WTC11 (cell line): ENCODE measurements at places on chromosomes 4 and X. TPM values are rescaled to one million over a fixed set of nuclear protein-coding genes. Genes with fewer than 3 reads are reported as not detected.
A peak's percentile ranks its signal among the peaks of the same experiment; 100 is the strongest.

CEP44 gene
- total RNA-seq = 17.9 to 21.6 TPM (median 19.8 TPM) in 3 replicates

PRRG1 gene
- total RNA-seq = 6.7 to 8.1 TPM (median 7.1 TPM) in 3 replicates

CLGN gene
- 2.3 to 3.4 TPM (median 3.0 TPM) in 3 replicates for total RNA-seq

STOX2 gene
- total RNA-seq = 23.1 to 31.6 TPM (median 24.9 TPM) in 3 replicates

RNF128 gene
- 0.99 to 1.1 TPM (median 1.0 TPM) in 3 replicates for total RNA-seq

C4orf36 gene
- total RNA-seq = 0.73 to 1.5 TPM (median 0.79 TPM) in 3 replicates

FGD1 gene
- 32.8 to 36.3 TPM (median 33.7 TPM) in 3 replicates for total RNA-seq

FAT1 gene
- 155 to 172 TPM (median 162 TPM) in 3 replicates for total RNA-seq

TKTL2 gene
- total RNA-seq = not detected in 3 replicates

- H3K4me3 ChIP-seq = no peak overlapping the region
- H3K4me1 ChIP-seq = peaks cover 14% of the 10 kb centered on the region
- H3K27ac ChIP-seq = no peak overlapping the region
- no peak for DNase-seq
- H3K36me3 ChIP-seq = no peaks in the 10 kb centered on the region
Measured at GRCh38 chr4:79597266-79597665, 189.2 kb upstream of the GK2 start.

DNA sequence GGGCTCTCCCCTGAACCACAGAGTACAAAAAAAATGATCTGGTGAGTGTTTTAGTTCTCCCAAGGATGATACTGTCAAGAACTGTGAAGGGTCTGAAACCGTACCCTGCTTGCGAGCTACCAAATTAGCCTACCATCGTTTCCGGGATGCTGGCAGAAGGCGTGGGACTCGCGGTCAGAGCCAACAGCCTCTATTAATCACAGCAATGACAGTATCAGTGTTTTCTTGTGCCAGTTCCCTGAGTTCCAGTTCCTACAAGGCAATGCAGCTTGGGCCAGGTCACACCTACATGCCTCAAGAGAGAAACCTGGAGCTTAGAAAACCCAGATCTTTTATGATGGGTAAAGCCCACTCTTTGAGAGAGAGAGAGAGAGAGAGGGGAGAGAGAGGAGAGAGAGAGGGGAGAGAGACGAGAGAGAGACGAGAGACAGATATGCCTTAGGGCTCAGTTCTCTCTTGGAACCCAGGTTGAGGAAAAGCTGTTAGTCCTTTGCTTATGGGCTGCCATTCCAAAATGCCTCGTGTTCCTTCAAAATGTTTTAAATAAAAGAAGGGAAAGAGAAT is 327.8 kb downstream of the ARHGAP10 start:
- H3K27me3 ChIP-seq = no peaks in the 10 kb centered on the region
- DNase-seq = no peak
- H3K4me3 ChIP-seq = no peak overlapping the region
- H3K4me1 ChIP-seq = peaks cover 36% of the 10 kb centered on the region

- no peak for DNase-seq
- no peak overlapping the region for H3K27ac ChIP-seq
- H3K36me3 ChIP-seq = no peaks in the 10 kb centered on the region
- H3K27me3 ChIP-seq = no peaks in the 10 kb centered on the region
- H3K4me3 ChIP-seq = no peak overlapping the region
Measured at GRCh38 chr4:82499738-82500434, 61.9 kb downstream of the TMEM150C start.

DNA sequence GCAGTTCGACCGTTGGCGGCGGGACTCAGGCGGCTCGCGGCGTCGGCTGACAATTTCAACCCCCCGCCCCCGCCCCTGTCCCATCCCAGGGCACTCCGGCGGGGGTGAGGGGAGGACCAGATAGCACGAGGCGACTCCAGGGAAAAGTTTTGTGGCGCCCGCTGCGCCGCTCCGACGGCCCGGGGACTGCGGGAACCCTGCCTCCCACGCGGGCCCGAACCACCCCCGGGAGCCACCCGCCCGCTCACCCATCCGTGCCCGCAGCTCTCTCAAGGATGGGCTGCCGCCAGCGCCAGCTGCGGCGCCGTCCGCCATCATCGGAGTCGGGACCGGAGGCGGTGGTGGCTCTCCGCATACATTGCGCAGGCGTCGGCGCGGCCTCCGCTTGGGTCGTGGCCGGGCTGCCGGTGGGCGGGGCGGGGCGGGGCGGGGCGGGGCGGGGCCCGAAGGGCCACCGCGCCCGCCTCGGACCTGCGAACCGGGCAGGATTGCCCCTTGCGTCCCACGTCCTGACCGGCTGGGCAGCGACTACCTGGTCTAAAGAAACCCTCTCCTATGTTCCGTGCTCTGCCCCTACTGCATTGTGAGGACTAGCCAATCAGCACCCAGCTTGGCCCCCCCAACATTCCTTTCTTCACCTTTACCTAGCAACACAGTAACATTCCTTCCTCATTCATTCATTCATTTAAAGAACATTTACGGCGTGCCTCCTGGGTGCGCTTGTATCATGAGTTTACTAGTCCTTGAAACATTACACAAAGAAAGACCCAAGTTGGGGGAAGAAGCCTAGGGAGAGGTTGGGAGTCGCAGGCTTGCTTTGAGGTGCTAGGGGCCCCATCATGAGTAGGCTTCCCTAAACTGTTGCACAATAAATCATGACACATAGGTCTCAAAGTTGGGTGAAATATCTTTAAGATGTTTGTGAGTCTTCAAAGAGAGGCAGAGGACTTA is at the start of gene MAP7D3:
Gene MAP7D3, minus strand, starts transcription at position 360 of the 951 bp plus-strand sequence. Its CDS starts 42 bp downstream, at position 318.
- H3K27me3 ChIP-seq = no peaks in the 10 kb centered on the region; the same call in 1 of the 2 replicates
- peak within 1 kb of the TSS; percentile 75 for H3K4me3 ChIP-seq
- peak; percentile 56 for DNase-seq
- peaks cover 19% of the 10 kb centered on the region for H3K4me1 ChIP-seq

- no peaks in the 10 kb centered on the region for H3K27me3 ChIP-seq
- no peak overlapping the region for H3K4me3 ChIP-seq
- no peaks in the 10 kb centered on the region for H3K36me3 ChIP-seq
- no peak overlapping the region for H3K27ac ChIP-seq
- no peak for DNase-seq
- peaks cover 14% of the 10 kb centered on the region for H3K4me1 ChIP-seq
Measured at GRCh38 chr4:156642161-156642560, 329.4 kb downstream of the PDGFC start.

DNA sequence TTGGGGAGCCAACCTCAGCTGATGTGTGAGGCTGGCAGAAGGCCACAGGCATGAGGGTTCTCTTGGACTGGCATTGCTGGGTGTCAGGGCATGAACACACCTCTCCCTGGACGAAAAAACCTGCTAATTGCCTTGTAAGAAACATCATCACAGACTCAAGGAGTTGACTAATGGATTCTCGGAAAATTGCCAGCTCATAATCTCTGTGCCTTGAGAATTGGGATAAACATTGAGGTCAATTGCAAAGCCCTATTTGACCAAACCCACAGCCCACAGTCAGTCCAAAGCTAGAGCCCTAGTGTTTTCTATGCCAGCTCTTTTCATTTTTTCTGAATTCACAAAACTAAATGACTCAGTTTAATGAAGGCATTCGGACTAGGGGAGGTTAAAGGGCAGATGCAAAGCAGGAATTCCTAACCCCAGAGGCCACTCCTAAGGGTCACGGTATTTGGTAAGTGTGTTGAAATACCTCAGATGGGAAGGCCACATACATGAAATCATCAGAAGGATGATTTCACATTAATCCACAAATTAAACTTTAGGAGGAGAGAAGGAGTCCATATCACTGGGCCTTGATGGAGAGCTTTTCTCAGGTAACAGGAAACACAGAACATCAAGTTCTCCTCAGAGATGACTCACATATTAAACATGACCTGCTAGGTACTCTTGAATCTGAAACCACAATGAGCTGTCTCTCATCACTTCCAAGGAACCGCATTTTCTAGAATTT is 39.0 kb upstream of the RASL11B start:
- no peak overlapping the region for H3K27ac ChIP-seq
- no peak for DNase-seq
- H3K36me3 ChIP-seq = peaks cover 11% of the 10 kb centered on the region
- no peaks in the 10 kb centered on the region; the same call in 1 of the 2 replicates for H3K27me3 ChIP-seq
- no peak overlapping the region for H3K4me3 ChIP-seq
- H3K4me1 ChIP-seq = peaks cover 9% of the 10 kb centered on the region

DNA sequence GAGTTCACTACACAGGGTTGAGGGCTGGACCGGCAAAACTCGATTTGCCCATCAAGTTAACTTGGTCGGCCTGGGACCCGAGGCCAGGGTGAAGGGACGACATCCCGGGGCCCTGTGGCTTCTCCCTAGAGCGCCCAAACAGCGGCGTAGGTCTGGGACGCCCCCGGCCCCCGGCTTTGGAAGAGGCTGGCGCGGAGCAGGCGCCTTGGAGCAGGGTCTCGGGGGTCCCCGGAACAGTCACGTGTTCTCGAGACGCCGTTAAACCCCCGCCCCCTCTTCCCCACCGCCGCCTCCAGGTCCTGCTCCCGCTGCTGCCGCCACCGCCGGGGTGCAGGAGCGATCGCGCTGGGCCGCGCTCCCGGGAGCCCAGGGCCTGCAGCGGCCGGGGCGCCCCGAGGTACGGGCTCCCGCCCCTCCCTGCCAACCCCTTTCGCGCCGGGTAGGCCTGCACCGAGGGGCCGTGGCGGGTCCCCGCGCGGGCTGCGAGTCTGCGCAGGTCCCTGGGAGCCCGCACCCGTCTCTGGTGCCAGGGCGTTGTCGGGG is at the start of gene NPY5R:
Gene NPY5R, plus strand, starts transcription at position 289 of the 543 bp plus-strand sequence. CDS start 6,382 bp downstream, outside the sequence.
- peaks cover 7% of the 10 kb centered on the region; the same call in 1 of the 2 replicates for H3K36me3 ChIP-seq
- peaks cover 17% of the 10 kb centered on the region for H3K4me1 ChIP-seq
- DNase-seq = peak; percentile 39
- H3K27me3 ChIP-seq = peaks cover 20% of the 10 kb centered on the region

- no peaks in the 10 kb centered on the region for H3K27me3 ChIP-seq
- no peaks in the 10 kb centered on the region for H3K36me3 ChIP-seq
- no peak for DNase-seq
- no peak overlapping the region for H3K27ac ChIP-seq
- no peak overlapping the region for H3K4me3 ChIP-seq
Measured at GRCh38 chr4:111393781-111394180, 751.5 kb upstream of the FAM241A start.

DNA sequence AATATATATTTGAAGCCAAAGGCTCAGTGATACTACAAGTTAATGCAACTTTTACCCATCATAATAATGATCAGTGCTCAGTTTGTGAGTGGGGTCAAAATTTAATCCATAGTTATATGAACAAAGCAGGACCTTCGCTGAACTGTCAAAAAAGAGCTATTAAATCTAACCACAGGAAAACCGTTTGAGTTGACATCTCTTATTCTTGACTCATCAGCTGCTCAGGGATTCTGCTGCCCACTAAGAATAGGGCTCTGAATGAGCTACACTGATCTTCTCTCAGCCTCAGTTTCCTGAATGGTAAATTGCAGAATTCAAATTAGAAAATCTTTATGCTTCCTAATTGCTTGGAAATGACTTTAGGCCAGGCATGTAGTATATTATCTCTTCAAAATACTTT is 44.9 kb upstream of the NAP1L5 start:
- DNase-seq = no peak
- H3K27ac ChIP-seq = no peak overlapping the region
- no peaks in the 10 kb centered on the region for H3K27me3 ChIP-seq
- H3K36me3 ChIP-seq = peaks cover 23% of the 10 kb centered on the region
- H3K4me1 ChIP-seq = peaks cover 28% of the 10 kb centered on the region
- no peak overlapping the region for H3K4me3 ChIP-seq

- H3K4me3 ChIP-seq = no peak overlapping the region
- no peak for DNase-seq
- H3K27me3 ChIP-seq = no peaks in the 10 kb centered on the region; the same call in 1 of the 2 replicates
- H3K36me3 ChIP-seq = no peaks in the 10 kb centered on the region
- H3K4me1 ChIP-seq = peaks cover 17% of the 10 kb centered on the region
Measured at GRCh38 chr4:42167709-42168108, 15.3 kb upstream of the BEND4 start.

GRCh38 chr4:8940792-8941491 is 69.3 kb upstream of the HMX1 start:
- H3K27me3 ChIP-seq = peaks cover 9% of the 10 kb centered on the region
- peaks cover 3% of the 10 kb centered on the region; the same call in 1 of the 2 replicates for H3K4me1 ChIP-seq
- peak; percentile 57 for DNase-seq

DNA sequence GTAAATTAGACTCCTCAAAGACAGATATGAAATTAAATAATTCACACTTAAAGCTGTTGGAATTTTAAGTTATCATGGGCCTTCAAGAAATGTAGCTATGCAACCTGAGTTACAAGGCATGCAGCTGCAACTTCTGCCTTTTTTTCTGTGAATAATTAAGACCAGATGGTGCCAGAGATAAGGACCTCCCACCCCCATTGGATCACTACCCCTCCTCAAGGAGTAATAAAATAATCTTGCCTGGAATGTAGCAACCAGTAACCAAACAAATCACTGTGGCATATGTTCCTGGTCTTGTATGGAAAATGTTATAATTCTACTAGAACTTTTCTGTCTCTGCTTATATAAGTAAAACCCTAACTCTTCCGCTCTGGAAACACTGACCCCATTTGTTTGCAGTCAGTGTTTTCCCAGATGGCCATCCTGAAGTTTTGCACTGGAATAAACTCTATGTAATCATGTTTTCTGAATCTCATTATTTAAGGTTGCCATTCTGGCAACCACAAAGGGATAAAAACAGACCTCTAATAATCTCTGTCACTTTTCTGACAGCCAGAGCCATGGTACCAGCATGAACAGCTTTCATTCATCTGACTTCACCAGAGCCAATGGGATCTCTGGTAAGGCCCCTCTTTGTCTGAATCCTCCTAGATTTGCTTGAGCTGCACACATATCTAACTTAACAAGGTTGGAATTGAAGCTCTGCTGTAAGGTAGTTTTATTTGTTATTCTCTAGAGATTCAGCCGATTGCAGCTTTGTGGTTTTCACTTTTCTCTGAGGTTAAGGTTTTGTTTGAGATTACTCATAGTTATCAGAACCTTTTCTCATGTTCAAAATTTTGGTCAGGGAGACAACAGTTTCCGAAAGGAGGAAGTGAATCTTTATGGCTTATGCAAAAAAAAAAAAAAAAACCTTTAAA is 274.6 kb downstream of the NAF1 start:
- no peaks in the 10 kb centered on the region for H3K27me3 ChIP-seq
- H3K27ac ChIP-seq = no peak overlapping the region
- H3K4me3 ChIP-seq = no peak overlapping the region
- H3K36me3 ChIP-seq = no peaks in the 10 kb centered on the region

DNA sequence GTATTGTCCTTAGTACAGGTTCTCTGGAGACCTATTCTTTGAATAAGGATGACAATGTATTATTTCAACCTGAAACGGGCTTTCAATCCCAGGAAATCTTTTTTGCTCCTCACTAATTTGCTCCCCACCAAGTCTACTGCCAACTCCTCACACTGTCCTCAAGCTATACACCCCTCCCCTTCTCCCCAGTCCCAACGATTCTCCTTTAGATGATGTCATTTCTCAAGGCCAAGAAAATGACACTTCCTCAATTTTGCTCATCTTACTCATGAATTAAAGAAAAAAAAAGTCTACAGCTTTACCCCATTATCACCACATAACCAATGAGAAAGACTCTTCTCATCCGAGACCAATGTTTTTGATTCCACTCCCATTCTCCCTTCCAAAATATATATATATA is 20.6 kb downstream of the AP1S2 start:
- no peaks in the 10 kb centered on the region for H3K27me3 ChIP-seq
- H3K4me3 ChIP-seq = 0 out of 2 replicates have a peak overlapping the region, but pooled peaks have one; percentile 16

- H3K4me1 ChIP-seq = peaks cover 36% of the 10 kb centered on the region
- DNase-seq = no peak
- no peaks in the 10 kb centered on the region for H3K27me3 ChIP-seq
- no peaks in the 10 kb centered on the region for H3K36me3 ChIP-seq
Measured at GRCh38 chr4:152523731-152524130, 12.2 kb downstream of the FBXW7 start.
